ENCODE measurements at places on chromosomes 2 and 18. TPM values are rescaled to one million over a fixed set of nuclear protein-coding genes. Genes with fewer than 3 reads are reported as not detected.
A peak's percentile ranks its signal among the peaks of the same experiment; 100 is the strongest.

- no peak for DNase-seq
Measured at GRCh38 chr18:46636040-46636630, 20.9 kb downstream of the LOXHD1 start.

SOX11 gene
- not detected for total RNA-seq

COL4A3 gene
- total RNA-seq, result 1.3 TPM

- DNase-seq, result no peak
Measured at GRCh38 chr2:39660612-39661236, 5.0 kb upstream of the TMEM178A start.

- DNase-seq, result no peak
Measured at GRCh38 chr2:27102329-27102728, 15.8 kb downstream of the KHK start.

UCN gene
- 1.1 TPM for total RNA-seq

TIGD1 gene
- 7.8 TPM for total RNA-seq

SPATA3 gene
- total RNA-seq, result not detected

CPS1 gene
- 35.7 TPM for total RNA-seq

DNA sequence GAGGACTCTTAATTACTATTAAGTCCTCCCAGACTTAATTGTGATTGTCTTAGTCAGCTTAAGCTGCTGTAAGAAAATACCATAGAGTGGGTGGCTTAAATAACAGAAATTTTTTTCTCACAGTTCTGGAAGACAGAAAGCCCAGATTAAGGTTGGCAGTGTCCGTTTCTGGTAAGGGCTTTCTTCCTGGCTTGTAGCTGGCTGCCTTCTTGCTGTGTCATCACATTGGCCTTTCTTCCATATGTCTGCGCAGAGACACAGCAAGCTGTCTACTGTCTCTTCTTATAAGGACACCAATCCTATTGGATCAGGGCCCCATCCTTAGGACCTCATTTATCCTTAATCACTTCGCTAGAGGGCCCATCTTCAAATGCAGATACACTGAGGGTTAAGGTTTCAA lies 38.5 kb downstream of the ASXL3 start:
- no peak for DNase-seq

GRCh38 chr18:79634593-79635426 lies 44.8 kb upstream of the CTDP1 start:
- DNase-seq, result no peak

GRCh38 chr2:200408428-200409316 lies 101.2 kb downstream of the KCTD18 start:
- DNase-seq, result peak; percentile 64

KCNG2 gene
- not detected for total RNA-seq

GRCh38 chr2:148888003-148888501 lies 13.0 kb downstream of the KIF5C start:
- DNase-seq, result no peak

GRCh38 chr2:151297882-151298281 lies 8.4 kb upstream of the NMI start:
- no peak for DNase-seq

GRCh38 chr2:224369028-224369632 lies 32.8 kb downstream of the FAM124B start:
- peak; percentile 71 for DNase-seq

- DNase-seq, result peak; percentile 39
Measured at GRCh38 chr2:8121826-8122513, 559.9 kb upstream of the ID2 start.

GAD1 gene
- total RNA-seq, result not detected

DNA sequence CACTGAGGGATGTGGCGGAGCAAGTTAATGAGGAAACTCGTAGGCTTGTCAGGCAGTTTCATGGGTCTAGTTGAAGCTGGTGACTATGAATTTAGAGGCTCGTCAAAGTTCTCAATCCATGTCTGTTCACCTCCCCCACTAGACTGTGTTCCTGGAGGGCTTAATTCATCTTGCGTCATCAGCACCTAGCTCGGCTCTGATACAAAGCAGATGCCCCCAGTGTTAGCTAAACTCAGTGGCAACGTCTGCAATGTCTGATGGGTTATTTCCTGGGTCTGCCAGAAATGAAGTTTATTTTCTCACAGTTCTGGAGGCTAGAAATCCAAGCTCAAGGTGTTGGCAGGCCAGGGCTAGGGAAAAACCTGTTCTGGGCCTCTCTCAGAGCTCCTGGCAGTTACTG lies 140.6 kb downstream of the PID1 start:
- peak; percentile 21 for DNase-seq

DNA sequence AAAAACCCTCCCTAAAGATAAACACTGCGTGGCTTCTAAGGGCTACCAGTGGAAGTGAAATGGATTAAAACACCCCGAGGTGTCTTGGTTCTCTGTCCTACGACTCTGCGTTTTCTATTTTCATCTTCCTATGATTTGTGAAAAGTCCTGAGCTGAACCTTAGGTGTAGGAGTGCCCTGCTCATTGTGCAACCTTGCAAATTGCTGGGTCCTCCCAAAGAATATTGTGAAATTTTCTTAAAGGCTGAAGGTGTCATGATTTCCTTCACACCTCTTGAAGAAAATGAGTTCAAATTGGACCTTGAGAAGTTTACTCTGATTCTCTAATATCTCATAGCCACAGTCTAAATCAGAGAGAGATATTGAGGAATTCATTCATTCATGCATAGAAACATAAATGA lies 1.8 kb upstream of the SLC19A3 start:
- DNase-seq, result no peak

DNA sequence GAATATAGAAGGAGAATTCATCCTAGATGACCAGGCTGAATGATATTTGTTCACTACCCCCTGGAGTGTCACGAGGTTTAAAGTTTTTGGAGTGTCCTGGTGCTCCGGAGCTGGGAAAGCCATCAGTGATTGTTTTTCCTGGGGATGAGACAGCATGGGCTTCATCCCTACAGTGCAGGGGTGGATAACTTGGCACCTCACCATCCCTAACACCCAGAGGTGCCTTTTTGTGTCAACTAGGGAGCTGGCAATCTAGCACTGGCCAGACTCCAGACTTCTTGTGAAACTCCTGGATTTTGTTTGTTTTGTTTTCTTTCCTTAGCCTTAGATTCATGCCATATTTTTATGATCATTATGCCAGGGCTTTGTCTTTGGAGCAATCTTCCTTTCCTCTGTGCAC lies 164.8 kb downstream of the PRKCE start:
- peak; percentile 80 for DNase-seq

DNA sequence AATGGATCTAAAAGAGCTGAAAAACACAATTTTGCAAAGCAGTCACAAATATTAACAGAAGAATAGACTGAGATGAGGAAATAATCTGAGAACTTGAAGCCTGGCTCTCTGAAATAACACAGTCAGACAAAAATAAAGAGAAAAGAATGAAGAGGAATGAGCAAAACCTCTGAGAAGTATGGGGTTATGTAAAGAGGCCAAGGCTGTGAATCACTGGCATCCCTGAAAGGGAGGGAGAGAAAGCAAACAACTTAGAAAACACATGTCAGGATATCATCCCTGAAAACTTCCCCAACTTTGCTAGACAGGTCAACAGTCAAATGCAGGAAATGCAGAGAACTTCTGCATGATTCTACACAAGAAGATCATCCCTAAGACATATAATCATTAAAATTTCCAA lies 73.5 kb upstream of the LHCGR start:
- DNase-seq, result no peak

DNA sequence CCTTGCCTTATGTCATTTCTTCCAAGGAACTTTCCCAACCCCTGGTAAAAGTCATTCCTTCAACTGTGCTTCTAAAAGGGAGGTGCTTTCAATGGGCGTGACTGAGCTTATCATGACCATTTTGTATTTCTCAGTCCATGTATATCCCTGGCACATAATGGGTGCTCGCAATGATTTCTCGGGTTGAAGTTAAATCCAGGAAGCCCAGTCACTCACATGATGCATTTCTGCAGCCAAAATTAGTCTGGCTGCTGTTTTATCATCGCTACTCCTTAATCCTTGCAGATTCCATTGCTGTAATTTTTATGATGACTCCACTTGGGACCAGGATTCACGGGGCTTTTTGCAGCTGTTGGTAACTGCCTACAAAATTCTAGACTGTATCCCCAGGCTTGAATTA lies 25.9 kb upstream of the RFX8 start:
- DNase-seq, result peak; percentile 89

DNA sequence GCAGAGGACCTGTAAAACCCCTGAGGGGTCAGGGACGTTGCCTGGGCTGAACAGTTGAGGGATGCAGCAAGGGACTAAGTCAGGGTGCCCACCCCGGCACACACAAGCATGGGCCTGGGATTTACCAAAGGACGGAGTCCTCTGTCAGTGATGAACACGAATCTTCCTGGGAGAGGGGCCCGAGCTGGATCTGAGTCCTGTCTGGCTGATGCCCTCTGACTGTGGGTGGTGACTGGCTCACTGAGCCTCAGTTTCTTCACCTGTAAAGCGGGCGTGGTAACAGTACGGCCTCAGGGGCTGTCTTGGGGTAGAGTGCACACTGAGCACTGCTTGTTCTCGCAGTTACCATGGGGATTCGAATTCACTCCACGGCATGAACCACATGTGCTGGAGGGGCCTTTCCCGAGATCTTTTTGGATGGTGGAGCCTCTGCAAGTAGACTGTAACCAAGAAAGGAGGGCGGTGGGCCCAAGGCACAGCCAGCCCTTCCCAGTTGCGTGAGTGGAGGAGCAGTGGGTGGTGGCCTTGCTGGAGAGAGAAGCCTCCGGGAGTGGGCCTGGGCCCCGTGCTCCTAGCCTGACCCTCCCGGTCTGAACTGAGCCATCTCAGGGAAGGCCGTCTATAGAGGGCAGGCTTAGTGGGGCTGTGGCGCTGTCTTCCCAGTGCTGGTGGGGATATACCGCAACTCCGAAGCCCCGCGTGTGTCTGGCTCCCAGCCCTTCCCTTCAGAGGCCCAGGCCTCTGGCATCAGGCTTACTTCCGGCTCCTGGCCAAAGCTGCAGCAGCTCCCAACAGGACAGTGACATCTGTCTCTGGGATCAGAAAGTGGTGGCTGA lies 130.8 kb upstream of the HS6ST1 start:
- DNase-seq, result no peak

L3MBTL4 gene
- total RNA-seq, result not detected

DNA sequence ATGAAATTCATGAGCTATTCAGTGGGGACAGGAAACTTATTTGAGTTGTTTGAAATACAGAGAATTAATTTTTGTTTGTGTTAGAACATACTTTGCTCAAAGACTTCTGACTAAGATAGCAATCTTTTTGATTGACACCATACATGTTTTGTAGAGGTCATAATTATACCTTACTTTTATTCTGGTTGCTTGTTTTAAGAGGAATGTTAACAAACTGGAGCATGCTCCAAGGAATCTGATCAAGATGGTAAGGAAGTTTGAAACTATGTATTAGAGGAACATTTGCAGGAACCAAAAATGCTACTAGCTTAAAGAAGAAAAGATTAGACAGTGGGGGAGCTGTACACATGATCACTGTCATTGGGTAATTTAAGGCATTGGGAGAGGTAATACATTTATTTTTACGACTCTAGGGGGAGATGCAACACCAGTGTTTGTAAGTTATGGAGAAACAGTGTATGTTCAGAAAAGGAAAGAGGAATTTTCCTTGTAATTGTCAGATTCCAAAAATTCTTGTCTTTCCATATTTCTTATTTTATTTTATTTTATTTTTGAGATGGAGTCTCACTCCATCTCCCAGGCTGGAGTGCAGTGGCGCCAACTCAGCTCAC lies 8.0 kb downstream of the AGFG1 start:
- peak; percentile 80 for DNase-seq

VWC2L gene
- total RNA-seq, result not detected

GPR55 gene
- under 0.01 TPM for total RNA-seq

GRCh38 chr2:206154197-206154596 lies 5.0 kb downstream of the NDUFS1 start:
- no peak for DNase-seq

GRCh38 chr2:225025917-225026571 lies 16.2 kb downstream of the DOCK10 start:
- DNase-seq, result peak; percentile 87

RBMS1 gene
- total RNA-seq, result 70.2 TPM

PAX8 gene
- total RNA-seq, result 1.5 TPM

GRCh38 chr2:49934481-49934880 lies 780.2 kb upstream of the FSHR start:
- no peak for DNase-seq

DNA sequence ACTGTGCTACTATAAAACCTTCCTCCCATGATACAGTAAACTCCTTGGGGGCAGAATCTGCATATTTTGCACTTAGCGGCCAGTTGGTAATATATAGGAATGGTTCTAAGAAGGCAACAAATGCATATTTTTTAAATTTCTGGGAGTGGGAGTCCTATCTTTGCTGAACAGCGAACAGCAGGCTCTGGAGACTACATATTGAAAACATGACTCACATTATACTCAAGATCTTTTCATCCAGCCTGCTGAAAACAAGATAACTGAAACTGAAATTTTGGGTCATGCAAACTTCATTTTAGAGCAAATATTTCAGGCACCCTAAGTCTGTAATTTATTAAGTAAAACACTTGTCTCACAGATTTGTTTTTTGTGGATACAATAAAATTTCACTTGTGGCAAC lies 122.2 kb downstream of the SATB2 start:
- peak; percentile 9 for DNase-seq

DNA sequence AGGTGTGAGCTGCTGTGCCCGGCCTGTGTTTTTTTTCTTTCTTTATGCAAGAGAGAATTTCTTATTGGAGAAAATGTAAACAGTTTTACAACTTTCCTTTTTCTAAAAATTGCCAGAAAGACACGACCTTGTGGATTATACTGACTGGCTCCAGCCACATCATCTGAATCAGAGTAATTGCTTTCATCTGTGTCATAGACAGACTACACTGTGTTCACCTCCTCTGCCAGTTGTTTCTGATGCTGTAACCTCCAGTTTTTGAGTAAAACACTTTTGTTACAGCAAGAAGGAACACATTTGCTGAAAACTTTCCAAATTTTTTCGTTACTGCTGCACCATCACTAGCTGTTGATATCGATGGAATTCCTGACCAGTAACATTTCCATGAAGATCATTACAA lies 43.9 kb upstream of the PLEKHM3 start:
- DNase-seq, result peak; percentile 26

GAREM1 gene
- 5.5 TPM for total RNA-seq

DNA sequence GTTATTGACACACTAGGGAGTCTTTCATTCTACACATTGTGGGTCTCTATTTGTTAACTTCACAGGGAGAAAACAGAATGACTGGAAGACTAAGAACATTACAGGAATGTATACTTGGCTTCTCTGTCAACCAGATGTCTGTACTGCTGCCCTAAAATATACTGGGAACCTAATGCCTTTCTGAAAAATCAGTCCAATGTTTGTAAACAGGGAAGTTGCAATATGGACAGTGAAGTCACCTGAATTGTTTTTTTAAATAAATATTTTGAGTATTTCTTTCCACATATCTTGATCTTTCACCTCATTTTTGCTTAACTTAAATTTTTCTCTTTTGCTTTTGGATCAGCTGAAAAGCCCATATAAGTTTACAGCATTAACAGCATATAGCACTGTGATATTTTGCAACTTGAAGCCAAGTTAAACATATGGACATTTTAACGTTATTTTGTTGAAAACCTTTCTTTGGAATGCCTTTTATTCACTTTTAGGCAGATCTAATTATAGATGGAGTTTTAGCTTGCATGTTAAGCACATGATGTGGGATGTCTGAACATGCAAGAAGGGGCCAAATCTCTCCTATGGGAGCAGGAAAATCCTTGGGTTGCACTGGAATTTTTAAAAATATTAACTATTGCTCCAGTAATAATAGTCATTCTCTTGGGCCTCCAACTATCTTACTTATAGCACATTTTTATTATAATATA lies 137.7 kb upstream of the TWIST2 start:
- peak; percentile 59 for DNase-seq

Measured in fibroblast of the aortic adventitia (primary cell).